HCT116 (cell line): ENCODE measurements at places on chromosomes 1 and 21. TPM values are rescaled to one million over a fixed set of nuclear protein-coding genes. Genes with fewer than 3 reads are reported as not detected.
A peak's percentile ranks its signal among the peaks of the same experiment; 100 is the strongest.

- no peak overlapping the region for H3K27ac ChIP-seq
- H3K27me3 ChIP-seq, result no peaks in the 10 kb centered on the region
- H3K36me3 ChIP-seq, result no peaks in the 10 kb centered on the region
- H3K4me3 ChIP-seq, result no peak overlapping the region
- H3K4me1 ChIP-seq, result no peaks in the 10 kb centered on the region
Measured at GRCh38 chr1:78143152-78143551, 97.4 kb downstream of the GIPC2 start.

GRCh38 chr1:36982709-36983108 is 51.6 kb downstream of the GRIK3 start:
- H3K27ac ChIP-seq, result no peak overlapping the region
- no peak overlapping the region for H3K4me3 ChIP-seq
- H3K4me1 ChIP-seq, result no peaks in the 10 kb centered on the region
- peaks cover 49% of the 10 kb centered on the region for H3K27me3 ChIP-seq
- H3K36me3 ChIP-seq, result no peaks in the 10 kb centered on the region

The FAM78B gene
- 1.4 TPM for total RNA-seq

The PRAMEF26 gene
- total RNA-seq, result not detected

DNA sequence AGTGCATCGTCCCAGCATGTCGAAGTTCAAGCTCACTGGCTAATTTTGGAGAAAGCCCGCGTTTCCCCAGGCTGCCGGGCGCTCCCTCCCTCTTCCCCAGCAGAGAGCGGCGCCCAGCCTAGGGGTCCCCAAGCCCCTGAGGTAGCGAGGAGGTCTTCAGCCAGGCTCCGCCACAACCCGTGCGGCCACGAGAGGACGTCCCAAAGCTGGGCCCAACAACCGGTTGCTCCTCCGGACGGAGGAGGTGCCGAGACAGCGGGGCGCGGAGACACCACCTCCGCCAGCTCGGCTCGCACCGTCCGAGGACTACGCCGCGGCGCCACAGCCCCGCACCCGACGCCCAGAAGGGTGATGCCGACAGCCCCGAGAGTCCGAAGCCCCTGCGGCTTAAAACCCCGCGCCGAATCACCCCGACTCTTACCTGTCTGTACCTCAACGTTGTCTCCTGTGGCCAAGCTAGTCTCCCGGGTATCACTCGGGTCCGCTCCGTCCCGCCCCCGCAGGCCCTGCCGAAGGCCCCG is at the start of gene DENND2C:
Gene DENND2C, minus strand, starts transcription at position 488 of the 521 bp plus-strand sequence. CDS start 44,065 bp downstream, outside the sequence.
- no peak for DNase-seq
- peak within 1 kb of the TSS; percentile 85 for H3K4me3 ChIP-seq
- H3K36me3 ChIP-seq, result no peaks in the 10 kb centered on the region
- H3K27ac ChIP-seq, result peak within 1 kb of the TSS; percentile 59
- peaks cover 11% of the 10 kb centered on the region; the same call in 1 of the 2 replicates for H3K4me1 ChIP-seq

DNA sequence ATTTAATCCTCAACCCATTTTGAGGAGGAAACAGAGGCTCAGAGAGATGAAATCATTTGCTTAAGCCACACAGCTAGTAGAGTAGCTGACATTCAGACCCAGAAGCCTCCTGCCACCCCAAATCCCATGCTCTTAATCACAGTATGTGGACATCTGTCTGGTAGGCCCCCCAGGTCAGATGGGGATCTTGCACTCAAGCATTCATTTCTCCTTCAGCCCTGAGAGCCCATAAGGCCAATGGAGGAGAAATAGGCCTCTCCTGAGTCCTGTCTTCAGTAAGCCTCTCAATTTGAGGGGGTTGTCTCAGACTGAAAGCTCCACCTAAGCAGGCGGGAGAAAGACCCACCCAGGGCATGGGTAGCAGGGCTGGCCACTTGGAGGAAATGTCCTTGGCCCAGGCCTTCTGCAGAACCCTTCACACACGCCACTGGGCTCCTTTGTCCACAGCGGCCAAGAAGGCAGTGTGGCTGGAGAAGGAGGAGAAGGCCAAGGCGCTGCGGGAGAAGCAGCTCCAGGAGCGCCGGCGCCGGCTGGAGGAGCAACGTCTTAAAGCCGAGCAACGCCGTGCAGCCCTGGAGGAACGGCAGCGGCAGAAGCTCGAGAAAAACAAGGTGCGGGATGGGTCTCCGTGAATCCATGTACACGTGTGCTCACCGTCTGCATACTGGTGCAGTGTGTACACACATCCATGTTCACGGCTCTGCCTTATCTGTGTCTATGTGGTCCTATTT is 16.2 kb downstream of the MAP7D1 start:
- peaks cover 37% of the 10 kb centered on the region for H3K36me3 ChIP-seq

DNA sequence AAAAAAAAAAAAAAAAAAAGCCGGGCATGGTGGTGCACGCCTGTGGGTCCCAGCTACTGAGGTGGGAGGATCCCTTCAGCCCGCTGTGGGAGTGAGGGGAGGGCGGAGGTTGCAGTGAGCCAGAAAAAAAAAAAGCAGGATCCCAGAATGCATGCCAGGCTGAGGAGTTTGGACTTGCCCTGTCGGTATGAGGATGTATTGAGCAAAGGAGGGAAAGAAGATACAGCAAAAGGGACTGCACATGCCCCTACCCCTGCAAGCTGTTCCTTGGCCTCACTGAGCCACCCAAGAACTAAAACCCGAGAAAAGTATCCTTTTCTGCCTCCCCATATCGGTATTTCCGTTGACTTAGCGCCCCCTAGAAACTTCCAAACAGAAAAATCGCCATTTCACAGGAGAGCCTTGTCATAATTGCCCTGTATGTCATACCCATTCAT is 1.3 kb upstream of the GPATCH4 start:
- H3K4me3 ChIP-seq, result peak overlapping the region; percentile 70
- H3K4me1 ChIP-seq, result peaks cover 11% of the 10 kb centered on the region
- peak overlapping the region; percentile 75 for H3K27ac ChIP-seq
- peaks cover 5% of the 10 kb centered on the region for H3K36me3 ChIP-seq
- DNase-seq, result peak; percentile 43

The TXNDC12 gene
- 82.8 TPM for total RNA-seq

DNA sequence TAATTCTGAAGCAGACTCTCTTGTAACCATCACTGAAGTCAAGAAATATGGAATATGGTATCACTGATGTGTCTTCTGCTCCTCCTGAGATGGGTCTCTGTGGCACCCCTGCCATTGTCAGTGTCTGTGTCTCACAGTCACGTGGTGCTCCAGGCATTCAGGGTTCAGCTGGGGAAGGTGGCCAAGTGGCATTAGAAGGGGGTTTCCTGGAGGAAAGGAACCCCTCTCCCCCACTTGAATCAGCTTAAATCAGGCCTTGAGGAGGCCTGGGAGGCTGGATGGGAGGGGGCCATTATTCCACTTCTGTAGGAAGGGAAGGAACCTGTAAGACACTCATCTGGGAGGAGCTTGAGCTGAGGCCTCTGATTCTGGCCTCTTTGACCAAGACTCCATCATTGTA is 20.5 kb downstream of the CYP4B1 start:
- H3K4me3 ChIP-seq, result no peak overlapping the region
- no peaks in the 10 kb centered on the region for H3K27me3 ChIP-seq
- no peak for DNase-seq
- no peaks in the 10 kb centered on the region for H3K4me1 ChIP-seq
- H3K36me3 ChIP-seq, result no peaks in the 10 kb centered on the region

DNA sequence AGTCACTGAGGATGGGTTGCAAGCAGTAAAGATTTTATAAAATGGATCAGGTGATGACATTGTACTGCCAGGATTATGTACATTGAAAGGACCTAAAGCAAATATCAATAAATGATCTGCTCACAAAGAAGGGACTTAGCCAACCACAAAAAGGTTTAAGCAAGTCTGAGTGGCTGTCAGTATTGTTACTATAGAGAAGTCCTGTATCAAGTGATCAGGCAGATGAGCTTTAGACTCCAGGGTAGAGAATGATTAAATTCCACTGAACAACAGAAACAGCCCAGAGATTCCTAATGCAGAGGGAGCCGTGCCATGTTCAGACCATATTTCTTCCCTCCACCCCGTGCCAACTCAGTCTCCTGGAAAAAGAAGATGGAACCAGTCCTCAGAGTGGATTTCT is 138.9 kb downstream of the SETD4 start:
- no peak for DNase-seq
- H3K27ac ChIP-seq, result no peak overlapping the region
- no peaks in the 10 kb centered on the region for H3K36me3 ChIP-seq
- H3K4me3 ChIP-seq, result no peak overlapping the region
- H3K27me3 ChIP-seq, result no peaks in the 10 kb centered on the region

- H3K4me1 ChIP-seq, result no peaks in the 10 kb centered on the region
- H3K4me3 ChIP-seq, result no peak overlapping the region
- H3K27ac ChIP-seq, result no peak overlapping the region
- H3K27me3 ChIP-seq, result no peaks in the 10 kb centered on the region
- no peaks in the 10 kb centered on the region for H3K36me3 ChIP-seq
Measured at GRCh38 chr1:216518844-216519627, 95.8 kb upstream of the USH2A start.

The TSSK3 gene
- total RNA-seq, result 1.6 TPM

DNA sequence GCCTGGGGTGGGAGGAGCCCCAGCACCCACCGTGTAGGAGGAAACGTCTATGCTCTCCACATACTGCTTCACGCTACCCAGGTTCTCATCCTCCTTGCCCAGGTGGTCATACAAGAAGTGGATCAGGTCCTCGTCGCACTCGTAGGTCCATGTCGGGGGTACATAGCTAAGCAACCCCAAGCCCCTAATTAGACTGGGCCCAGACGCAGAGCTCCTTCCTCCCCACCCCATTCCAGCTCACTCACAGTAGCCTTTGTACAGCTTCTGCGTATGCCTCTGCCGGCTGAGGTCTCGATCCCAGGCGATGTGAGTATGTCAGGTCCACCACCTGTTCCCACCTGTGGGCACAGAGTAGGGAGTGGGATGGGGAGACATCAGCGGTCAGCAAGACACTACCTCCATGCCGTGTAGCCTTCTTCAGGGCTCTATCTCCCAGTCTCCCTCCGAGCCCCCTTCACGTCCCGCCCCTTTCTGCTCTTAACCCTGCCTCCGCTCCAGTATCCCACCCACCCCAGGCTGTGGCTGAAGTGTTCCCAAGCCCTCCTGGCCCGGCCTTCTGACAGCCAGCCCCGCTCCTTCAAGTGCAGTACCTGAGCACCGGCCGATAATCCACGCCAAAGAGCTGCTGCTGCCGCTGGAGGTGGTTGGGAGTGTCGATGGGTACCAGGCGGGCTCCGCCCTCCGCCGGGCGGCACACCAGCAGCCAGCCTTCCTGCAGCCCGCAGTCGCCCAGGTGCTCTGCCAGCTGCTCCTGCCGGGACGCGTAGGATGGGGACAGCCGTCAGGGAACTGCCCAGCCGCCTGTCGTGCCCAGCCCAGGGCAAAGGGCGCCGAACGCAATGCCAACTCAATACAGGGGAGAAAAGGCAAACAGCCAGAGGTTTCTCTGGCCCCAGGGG is 919 bp downstream of the HECTD3 start:
- no peaks in the 10 kb centered on the region for H3K27me3 ChIP-seq
- H3K4me3 ChIP-seq, result peak overlapping the region; percentile 75
- no peak for DNase-seq
- H3K4me1 ChIP-seq, result peaks cover 9% of the 10 kb centered on the region; the same call in 1 of the 2 replicates
- H3K27ac ChIP-seq, result peak overlapping the region; percentile 65
- peaks cover 8% of the 10 kb centered on the region for H3K36me3 ChIP-seq

- H3K4me1 ChIP-seq, result no peaks in the 10 kb centered on the region
- H3K36me3 ChIP-seq, result no peaks in the 10 kb centered on the region
- no peaks in the 10 kb centered on the region for H3K27me3 ChIP-seq
- H3K4me3 ChIP-seq, result no peak overlapping the region
- no peak overlapping the region for H3K27ac ChIP-seq
Measured at GRCh38 chr1:227508431-227508830, 54.9 kb upstream of the ZNF678 start.

DNA sequence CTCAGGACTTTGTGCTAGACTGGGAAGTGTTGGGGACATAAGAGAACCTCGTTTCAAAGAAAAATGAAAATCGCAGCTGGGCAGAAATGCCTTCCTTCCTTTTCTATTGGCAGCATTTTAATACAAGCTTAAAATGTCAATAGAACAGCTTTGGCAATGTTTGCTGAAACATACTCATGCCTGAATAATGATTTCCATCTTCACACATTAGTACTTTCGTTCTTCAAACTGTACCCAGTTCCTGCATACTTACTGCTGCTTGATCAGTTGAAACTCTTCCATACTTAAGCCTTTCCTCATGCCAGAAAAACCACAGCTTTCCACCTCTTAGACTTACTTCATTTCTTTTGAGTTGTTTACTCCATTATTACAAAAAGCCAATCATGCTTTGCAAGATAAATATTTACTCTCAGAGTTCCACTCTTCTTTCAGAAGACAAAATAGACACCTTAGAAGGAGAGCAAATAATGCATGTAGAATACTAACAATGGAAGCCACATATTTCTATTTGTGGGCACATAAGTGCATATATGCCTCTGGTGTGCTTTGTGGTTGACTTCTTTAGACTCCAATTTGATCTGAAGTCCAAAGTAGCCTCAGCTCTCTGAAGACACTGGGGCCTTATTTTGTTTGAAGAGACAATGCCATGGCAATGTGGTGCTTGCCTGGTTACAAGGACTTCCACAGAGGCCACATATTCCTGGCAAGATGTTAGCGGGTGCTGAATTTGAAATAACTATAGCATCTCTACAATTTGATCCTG is 22.7 kb upstream of the CD55 start:
- H3K27me3 ChIP-seq, result no peaks in the 10 kb centered on the region
- no peak overlapping the region for H3K27ac ChIP-seq
- no peak for DNase-seq

GRCh38 chr1:214633686-214634085 is 30.7 kb downstream of the CENPF start:
- no peak overlapping the region for H3K4me3 ChIP-seq
- no peak overlapping the region for H3K27ac ChIP-seq
- H3K4me1 ChIP-seq, result no peaks in the 10 kb centered on the region
- no peak for DNase-seq
- peaks cover 60% of the 10 kb centered on the region for H3K36me3 ChIP-seq

The MROH9 gene
- not detected for total RNA-seq

DNA sequence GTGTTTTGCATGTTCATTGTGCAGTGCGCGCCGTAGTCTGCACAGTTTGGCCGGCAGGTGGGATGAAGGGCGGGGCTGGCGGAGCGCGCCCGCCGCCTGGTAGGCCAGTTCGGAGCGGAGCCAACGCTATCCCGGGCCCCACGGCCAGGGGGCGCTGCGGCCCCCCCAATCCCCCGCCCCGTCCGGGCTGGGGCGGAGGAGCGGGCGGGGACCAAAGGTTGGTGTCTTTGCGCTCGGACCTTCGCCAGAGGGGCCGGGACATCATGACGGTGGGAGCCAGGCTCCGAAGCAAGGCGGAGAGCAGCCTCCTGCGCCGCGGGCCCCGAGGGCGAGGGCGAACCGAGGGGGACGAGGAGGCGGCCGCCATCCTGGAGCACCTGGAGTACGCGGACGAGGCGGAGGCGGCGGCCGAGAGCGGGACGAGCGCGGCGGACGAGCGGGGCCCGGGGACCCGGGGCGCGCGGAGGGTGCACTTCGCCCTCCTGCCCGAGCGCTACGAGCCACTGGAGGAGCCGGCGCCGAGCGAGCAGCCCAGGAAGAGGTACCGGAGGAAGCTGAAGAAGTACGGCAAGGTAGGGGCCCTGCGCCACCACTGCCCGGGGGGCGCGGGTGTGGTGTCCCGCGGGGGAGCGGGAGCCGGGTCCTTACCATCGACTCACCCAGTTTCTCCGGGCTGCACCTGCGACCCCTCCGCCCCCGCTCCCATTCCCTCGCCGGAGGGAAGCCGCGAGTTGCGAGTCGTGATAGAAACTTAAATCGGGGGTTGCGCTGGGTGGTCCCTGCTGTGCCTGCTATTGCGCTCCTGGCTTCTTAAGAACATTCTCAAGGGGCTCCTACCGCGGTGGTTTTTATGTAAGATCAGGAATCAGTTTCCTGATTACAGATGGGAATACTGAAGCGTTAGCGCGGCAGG is at the start of gene C1orf115:
Gene C1orf115, plus strand, starts transcription at position 224 of the 913 bp plus-strand sequence. Its CDS starts 40 bp downstream, at position 264.
- H3K27ac ChIP-seq, result peak within 1 kb of the TSS; percentile 64; the same call in 1 of the 2 replicates
- peak; percentile 71 for DNase-seq
- H3K27me3 ChIP-seq, result no peaks in the 10 kb centered on the region
- no peaks in the 10 kb centered on the region for H3K4me1 ChIP-seq

GRCh38 chr1:173383351-173383750 is 93.8 kb upstream of the PRDX6 start:
- H3K4me1 ChIP-seq, result no peaks in the 10 kb centered on the region
- no peak for DNase-seq
- H3K27me3 ChIP-seq, result no peaks in the 10 kb centered on the region
- H3K27ac ChIP-seq, result no peak overlapping the region
- no peaks in the 10 kb centered on the region for H3K36me3 ChIP-seq
- H3K4me3 ChIP-seq, result no peak overlapping the region
